ENCODE measurements at places on chromosomes 13 and 19. TPM values are rescaled to one million over a fixed set of nuclear protein-coding genes. Genes with fewer than 3 reads are reported as not detected.

The IZUMO4 gene
- polyA plus RNA-seq = 0.82 TPM

The TRIM13 gene
- polyA plus RNA-seq = 22.1 TPM

The CBY2 gene
- 0.19 TPM for polyA plus RNA-seq

The RFPL4AL1 gene
- not detected for polyA plus RNA-seq

The DPF1 gene
- 8.3 TPM for polyA plus RNA-seq

The ZNF229 gene
- polyA plus RNA-seq = 3.4 TPM

The DCLK1 gene
- polyA plus RNA-seq = 12.2 TPM

The ZNF491 gene
- polyA plus RNA-seq = 0.32 TPM

The BRSK1 gene
- 3.4 TPM for polyA plus RNA-seq

The ZNF560 gene
- polyA plus RNA-seq = not detected

The ZNF264 gene
- polyA plus RNA-seq = 4.0 TPM

The ZNF486 gene
- polyA plus RNA-seq = 21.2 TPM

The FGF21 gene
- 0.78 TPM for polyA plus RNA-seq

The CATSPERD gene
- 0.56 TPM for polyA plus RNA-seq

The UCHL3 gene
- 143 TPM for polyA plus RNA-seq

The CDC42EP5 gene
- polyA plus RNA-seq = 2.3 TPM

The FREM2 gene
- 2.4 TPM for polyA plus RNA-seq

The RNU6-9 gene
- not detected for polyA plus RNA-seq

The ATP8B3 gene
- polyA plus RNA-seq = 1.7 TPM

The ZNF729 gene
- polyA plus RNA-seq = not detected
